ENCODE measurements at places on chromosomes 7 and 10.
A peak's percentile ranks its signal among the peaks of the same experiment; 100 is the strongest.

- H3K4me1 ChIP-seq: peaks cover 6% of the 10 kb centered on the region
- H3K36me3 ChIP-seq: no peaks in the 10 kb centered on the region
- H3K4me3 ChIP-seq: no peak overlapping the region
- DNase-seq: no peak
These were observed 54.5 kb downstream of the PARD3 start for GRCh38 chr10:34760606-34761005.

DNA sequence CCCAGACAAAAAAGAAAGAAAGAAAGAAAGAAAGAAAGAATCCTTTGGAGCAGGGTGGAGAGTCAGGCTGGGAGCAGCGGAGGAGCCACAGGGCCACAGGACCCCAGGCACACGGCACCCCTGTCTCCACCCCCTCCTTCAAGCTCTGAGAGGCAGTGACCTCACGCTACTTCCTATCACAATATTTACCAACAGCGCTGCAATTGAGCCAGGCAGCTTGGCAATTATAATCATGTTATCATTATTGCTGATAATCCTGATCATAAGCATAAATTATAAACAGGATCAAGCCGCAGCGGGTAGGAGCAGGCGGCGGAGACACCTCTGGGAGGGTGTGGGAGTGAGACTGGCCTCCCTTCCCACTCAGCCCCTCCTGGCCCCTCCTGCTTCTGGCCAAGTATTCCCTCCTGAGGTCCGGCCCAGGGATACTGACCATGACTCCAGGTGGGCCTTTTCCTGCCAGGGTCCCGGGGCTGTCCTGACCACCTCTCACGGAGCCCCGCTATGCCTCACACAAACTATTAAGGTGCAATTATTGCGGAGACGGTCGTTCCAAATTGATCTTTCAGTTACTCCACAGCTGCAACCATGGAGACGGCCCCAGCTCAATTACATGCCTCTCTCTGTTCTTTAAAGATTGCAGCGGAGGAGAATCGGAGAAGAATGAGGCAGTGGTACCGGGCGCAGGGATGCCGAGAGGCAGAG, 10.0 kb upstream of the GTF2IRD1 start:
- no peak overlapping the region for H3K4me3 ChIP-seq
- H3K4me1 ChIP-seq: no peaks in the 10 kb centered on the region
- H3K36me3 ChIP-seq: no peaks in the 10 kb centered on the region
- DNase-seq: no peak
- no peaks in the 10 kb centered on the region for H3K27me3 ChIP-seq
- H3K27ac ChIP-seq: no peak overlapping the region

- peak; percentile 85 for DNase-seq
- no peaks in the 10 kb centered on the region for H3K27me3 ChIP-seq
These were observed 73.1 kb upstream of the UCN3 start for GRCh38 chr10:5291501-5292195.

- peak overlapping the region; percentile 87 for H3K27ac ChIP-seq
- H3K27me3 ChIP-seq: no peaks in the 10 kb centered on the region
- H3K4me1 ChIP-seq: peaks cover 34% of the 10 kb centered on the region
- peaks cover 45% of the 10 kb centered on the region for H3K36me3 ChIP-seq
These were observed 502 bp downstream of the ZNF3 start for GRCh38 chr7:100080907-100081534.

- H3K27me3 ChIP-seq: no peaks in the 10 kb centered on the region
- H3K27ac ChIP-seq: no peak overlapping the region
- H3K4me3 ChIP-seq: no peak overlapping the region
- no peak for DNase-seq
These were observed 210.6 kb downstream of the ARL4A start for GRCh38 chr7:12898004-12898403.

DNA sequence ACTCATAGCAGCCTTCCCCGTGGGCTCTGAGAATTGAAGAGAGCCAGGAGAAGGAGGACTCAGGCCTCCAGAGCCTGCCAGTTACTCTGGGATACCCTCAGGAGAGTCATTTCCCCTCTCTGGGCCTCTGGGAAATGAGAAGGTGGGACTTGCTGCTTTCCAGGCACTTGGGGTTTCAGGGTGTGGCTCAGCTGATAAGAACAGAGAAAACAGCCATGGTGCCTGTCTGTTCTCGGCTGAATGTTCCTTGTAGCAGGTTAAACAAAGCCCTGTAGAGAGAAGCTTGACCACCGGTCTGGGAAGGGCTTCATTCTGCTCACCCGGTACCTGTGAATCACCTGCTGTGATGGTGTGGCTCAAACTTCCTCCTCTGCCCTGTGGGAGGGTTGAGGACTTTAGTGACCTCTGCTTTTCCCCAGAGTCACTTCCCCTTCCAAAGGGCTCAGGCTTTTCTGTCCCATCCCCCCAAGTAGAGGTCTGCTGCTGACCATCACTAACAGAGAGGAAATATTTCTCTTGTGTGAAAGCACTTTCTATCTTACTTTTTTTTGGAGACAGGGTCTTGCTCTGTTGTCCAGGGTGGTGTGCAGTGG, 212.4 kb upstream of the GALNT17 start:
- no peak overlapping the region for H3K4me3 ChIP-seq
- DNase-seq: no peak
- no peaks in the 10 kb centered on the region for H3K4me1 ChIP-seq
- H3K36me3 ChIP-seq: no peaks in the 10 kb centered on the region
- H3K27ac ChIP-seq: no peak overlapping the region

GRCh38 chr10:93566435-93567276, at the start of gene FFAR4:
Gene FFAR4, plus strand, starts transcription at chr10:93566665. Its CDS starts 56 bp downstream, at chr10:93566721.
- DNase-seq: no peak
- H3K27ac ChIP-seq: no peak within 1 kb of the TSS
- no peak within 1 kb of the TSS for H3K4me3 ChIP-seq
- H3K27me3 ChIP-seq: no peaks in the 10 kb centered on the region
- H3K36me3 ChIP-seq: no peaks in the 10 kb centered on the region
- H3K4me1 ChIP-seq: no peaks in the 10 kb centered on the region

GRCh38 chr7:17029150-17029549, 147.4 kb upstream of the AGR3 start:
- no peaks in the 10 kb centered on the region for H3K36me3 ChIP-seq
- H3K27me3 ChIP-seq: no peaks in the 10 kb centered on the region
- DNase-seq: no peak
- no peak overlapping the region for H3K27ac ChIP-seq
- peaks cover 17% of the 10 kb centered on the region for H3K4me1 ChIP-seq

DNA sequence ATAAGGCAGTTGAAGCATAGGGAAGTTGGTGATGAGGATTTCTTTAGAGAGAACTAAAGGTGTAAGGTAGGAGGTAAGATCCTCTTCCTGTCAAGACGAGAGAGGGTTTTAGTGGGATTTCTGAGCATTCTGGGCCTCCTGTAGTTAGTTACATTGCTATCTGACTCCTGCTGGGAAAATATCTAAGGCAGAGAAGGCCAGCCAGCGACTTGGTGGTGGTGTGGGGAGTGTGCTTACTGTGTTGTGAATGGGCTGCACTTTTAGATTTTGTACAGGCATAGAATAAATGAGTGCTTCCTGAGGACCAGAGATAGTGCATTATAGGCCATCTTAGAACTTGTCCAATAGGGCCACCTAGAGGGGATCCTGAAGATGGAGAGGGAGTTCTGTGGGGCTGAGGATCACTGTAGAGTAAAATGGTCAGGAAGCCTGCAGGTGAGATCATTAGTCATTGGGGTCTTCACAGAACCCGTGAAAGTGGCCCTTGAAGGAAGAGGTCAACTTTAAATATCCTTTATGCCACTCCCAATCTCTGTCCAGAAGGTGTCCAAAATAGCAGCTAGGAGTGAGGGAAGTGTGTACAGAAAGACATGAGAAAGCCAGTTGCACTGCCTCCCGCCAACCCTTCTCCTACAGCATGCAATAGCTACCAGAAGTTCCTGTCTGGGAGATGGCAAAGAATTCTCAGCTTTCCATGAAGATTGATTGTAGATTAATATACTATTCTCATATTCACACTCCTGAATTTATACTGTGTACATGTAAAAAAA, 266.6 kb downstream of the POLR1F start:
- no peak for DNase-seq
- no peak overlapping the region for H3K4me3 ChIP-seq

DNA sequence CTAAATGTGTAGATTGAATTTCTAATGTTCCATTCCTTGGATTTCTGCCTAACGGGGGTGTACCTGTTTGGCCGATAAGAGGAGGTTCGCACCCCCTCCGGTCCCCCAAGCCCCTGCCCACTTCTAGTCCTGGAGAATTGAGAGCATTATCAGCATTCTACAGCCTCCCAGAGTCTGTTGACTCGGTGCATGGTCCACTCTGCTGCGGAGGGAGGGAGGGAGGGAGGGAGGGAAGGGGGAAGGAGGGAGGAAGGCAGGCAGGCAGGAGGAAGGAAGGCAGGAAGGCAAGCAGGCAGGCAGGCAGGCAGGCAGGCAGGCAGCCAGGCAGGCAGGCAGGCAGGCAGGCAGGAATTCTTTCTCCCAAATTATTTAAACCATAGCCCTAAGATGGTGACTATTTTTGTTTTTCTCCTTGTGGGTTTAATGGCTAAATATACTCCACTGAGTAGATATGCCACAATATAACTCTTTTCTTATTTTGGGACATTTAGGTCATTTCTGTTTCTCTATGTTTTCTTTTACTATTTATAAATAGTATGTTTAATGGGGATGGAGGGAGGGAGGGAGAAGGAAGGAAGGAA, 69.5 kb upstream of the CHST15 start:
- no peak for DNase-seq
- no peak overlapping the region for H3K27ac ChIP-seq
- H3K27me3 ChIP-seq: no peaks in the 10 kb centered on the region
- no peak overlapping the region for H3K4me3 ChIP-seq
- H3K36me3 ChIP-seq: no peaks in the 10 kb centered on the region

DNA sequence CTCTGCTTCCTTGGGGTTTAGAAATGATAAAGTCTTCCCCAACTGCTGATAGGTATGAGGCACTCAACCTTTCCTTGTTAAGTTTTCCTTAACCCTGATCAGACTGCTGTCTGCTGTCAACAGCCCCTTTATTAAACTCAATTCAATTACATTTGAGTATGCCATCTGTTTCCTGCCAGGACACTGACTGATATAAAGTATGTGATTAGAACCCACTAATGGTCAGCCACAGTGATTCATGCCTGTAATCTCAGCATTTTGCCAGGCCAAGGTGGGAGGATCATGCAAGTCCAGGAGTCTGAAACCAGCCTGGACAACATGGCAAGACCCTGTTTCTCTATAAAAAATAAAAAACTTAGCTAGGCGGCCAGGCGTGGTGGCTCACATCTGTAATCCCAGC, 18.1 kb downstream of the BAZ1B start:
- peaks cover 95% of the 10 kb centered on the region for H3K36me3 ChIP-seq
- no peak overlapping the region for H3K4me3 ChIP-seq
- H3K27ac ChIP-seq: no peak overlapping the region
- DNase-seq: no peak

DNA sequence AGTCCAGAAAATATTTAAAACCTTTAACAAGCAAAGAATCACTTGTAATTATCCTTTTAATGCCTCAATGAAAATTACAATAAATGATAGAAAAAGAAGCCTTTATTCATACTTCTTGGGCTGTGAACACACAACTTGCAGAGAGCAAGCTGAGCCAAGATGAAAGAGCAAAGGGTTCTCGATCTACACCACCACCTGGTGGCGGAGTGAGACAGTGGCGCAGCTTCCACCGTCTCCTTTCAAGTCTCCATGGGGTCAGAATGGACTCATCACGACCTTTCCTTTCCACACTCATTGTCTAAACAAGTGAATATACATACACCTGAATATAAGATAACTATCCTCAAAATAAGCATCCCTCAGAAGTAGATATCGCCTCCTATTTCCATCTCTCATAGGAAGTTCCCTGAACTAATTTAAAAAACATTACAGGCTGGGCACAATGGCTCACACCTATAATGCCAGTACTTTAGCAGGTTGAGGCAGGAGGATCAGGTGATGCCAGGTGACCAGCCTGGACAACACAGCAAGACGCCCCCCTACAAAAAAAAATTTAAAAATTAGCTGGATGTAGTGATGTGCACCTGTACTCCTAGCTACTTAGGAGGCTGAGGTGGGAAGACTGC, 40.7 kb downstream of the ATE1 start:
- H3K4me1 ChIP-seq: no peaks in the 10 kb centered on the region
- no peak overlapping the region for H3K27ac ChIP-seq
- no peak overlapping the region for H3K4me3 ChIP-seq
- no peaks in the 10 kb centered on the region for H3K27me3 ChIP-seq

GRCh38 chr7:25600262-25600920, 372.1 kb upstream of the NPVF start:
- no peaks in the 10 kb centered on the region for H3K27me3 ChIP-seq
- no peak overlapping the region for H3K4me3 ChIP-seq
- no peaks in the 10 kb centered on the region for H3K36me3 ChIP-seq

- H3K27me3 ChIP-seq: no peaks in the 10 kb centered on the region
- H3K36me3 ChIP-seq: no peaks in the 10 kb centered on the region
- no peak for DNase-seq
- peaks cover 20% of the 10 kb centered on the region for H3K4me1 ChIP-seq
- H3K27ac ChIP-seq: no peak overlapping the region
These were observed 68.5 kb upstream of the NFKB2 start for GRCh38 chr10:102327002-102327401.

- DNase-seq: no peak
- no peaks in the 10 kb centered on the region for H3K4me1 ChIP-seq
- no peaks in the 10 kb centered on the region for H3K36me3 ChIP-seq
- H3K4me3 ChIP-seq: no peak overlapping the region
These were observed 356.4 kb downstream of the GALNT17 start for GRCh38 chr7:71488308-71488707.

- H3K36me3 ChIP-seq: no peaks in the 10 kb centered on the region
- H3K4me1 ChIP-seq: no peaks in the 10 kb centered on the region
- no peak overlapping the region for H3K27ac ChIP-seq
- no peaks in the 10 kb centered on the region for H3K27me3 ChIP-seq
- DNase-seq: no peak
- H3K4me3 ChIP-seq: no peak overlapping the region
These were observed 548.0 kb downstream of the CCSER2 start for GRCh38 chr10:84876116-84876999.

DNA sequence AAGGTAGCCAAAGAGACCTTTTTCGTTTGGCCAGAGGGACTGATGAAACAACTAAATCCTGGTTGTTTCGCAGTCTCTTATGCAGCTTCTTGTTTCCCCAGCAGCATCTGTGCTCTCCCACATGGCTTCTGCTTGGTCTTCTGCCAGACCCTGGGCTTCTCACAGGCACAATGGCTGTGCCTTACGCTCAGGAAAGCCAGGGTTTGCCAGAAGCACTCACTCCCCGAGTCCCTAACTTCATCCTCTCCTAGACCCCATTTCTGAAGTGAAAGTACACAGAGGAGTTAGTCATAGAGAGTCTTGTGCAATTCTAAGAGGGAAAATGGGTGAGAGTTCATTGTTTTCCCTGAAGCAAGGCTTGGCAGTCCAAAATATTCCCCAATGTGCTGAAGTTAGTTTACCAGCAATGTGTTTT, 121.7 kb downstream of the EVX1 start:
- DNase-seq: no peak
- H3K36me3 ChIP-seq: no peaks in the 10 kb centered on the region
- peaks cover 10% of the 10 kb centered on the region for H3K27me3 ChIP-seq
- H3K4me3 ChIP-seq: no peak overlapping the region

All from DND-41 (cell line).